ENCODE measurements at places on chromosomes 12 and 14. TPM values are rescaled to one million over a fixed set of nuclear protein-coding genes. Genes with fewer than 3 reads are reported as not detected.

ASCL1 gene
- not detected for total RNA-seq

GRCh38 chr12:100251917-100252316 is 15.0 kb downstream of the DEPDC4 start:
- H3K27ac ChIP-seq: no peak overlapping the region
- H3K4me3 ChIP-seq: no peak overlapping the region
- H3K36me3 ChIP-seq: no peaks in the 10 kb centered on the region
- peaks cover 8% of the 10 kb centered on the region for H3K4me1 ChIP-seq
- no peak for DNase-seq

DNA sequence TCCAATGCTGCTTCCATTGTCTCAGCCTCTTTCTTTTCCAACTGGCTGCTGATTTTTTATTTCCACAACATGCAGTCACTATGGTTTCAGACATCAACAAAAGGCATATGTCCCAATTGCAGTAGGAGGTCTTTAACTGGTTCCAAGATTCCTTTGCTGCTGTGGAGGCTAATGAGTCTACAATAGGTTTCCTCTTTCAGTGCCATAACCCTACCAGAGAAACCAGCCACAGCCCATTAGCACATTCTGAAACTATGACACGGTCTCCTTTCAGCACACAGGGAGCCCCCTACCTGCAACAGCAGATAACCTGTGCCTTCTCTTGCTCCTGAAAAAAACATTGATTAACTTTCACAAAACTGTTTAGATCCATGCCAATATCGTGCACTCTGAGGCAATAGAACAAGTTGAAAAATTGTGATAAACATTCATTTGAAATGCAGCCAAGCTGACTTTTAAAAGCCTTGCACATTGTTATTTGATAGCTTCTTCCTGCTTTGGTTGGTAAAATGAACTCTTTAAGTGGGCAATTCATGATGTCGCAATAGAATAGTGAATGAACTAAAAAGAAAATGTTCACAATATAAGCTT is 32.4 kb downstream of the PLEKHG7 start:
- H3K36me3 ChIP-seq: peaks cover 3% of the 10 kb centered on the region
- no peak for DNase-seq
- H3K4me1 ChIP-seq: peaks cover 11% of the 10 kb centered on the region
- H3K27me3 ChIP-seq: no peaks in the 10 kb centered on the region
- H3K4me3 ChIP-seq: no peak overlapping the region

DNA sequence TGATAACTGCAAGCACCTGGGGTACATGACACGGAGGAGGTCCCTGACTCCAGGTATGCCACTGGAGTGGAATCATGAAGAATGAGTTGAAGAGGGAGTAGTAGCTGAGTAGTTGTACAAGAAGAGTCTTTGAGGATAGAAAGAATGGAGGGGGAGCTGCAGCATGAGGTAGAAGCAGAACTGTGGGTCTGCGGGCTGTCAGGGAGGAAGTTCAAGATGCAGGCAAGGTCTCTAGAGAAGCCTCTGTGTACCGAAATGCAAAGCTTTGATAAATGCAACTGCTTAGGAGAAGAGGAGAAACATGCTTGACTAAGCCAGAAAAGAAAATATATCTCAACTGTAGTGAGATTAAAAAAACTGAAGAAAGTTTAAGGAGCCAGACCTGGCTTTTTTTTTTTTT is 91.5 kb downstream of the CPNE8 start:
- no peaks in the 10 kb centered on the region for H3K27me3 ChIP-seq
- H3K36me3 ChIP-seq: peaks cover 9% of the 10 kb centered on the region
- H3K4me3 ChIP-seq: no peak overlapping the region
- DNase-seq: no peak
- H3K27ac ChIP-seq: no peak overlapping the region

- peaks cover 5% of the 10 kb centered on the region for H3K36me3 ChIP-seq
- DNase-seq: no peak
- H3K27ac ChIP-seq: no peak overlapping the region
- H3K27me3 ChIP-seq: no peaks in the 10 kb centered on the region
- no peaks in the 10 kb centered on the region for H3K4me1 ChIP-seq
- H3K4me3 ChIP-seq: no peak overlapping the region
These were observed 36.3 kb downstream of the PPP2R5C start for GRCh38 chr14:101797856-101798255.

DNA sequence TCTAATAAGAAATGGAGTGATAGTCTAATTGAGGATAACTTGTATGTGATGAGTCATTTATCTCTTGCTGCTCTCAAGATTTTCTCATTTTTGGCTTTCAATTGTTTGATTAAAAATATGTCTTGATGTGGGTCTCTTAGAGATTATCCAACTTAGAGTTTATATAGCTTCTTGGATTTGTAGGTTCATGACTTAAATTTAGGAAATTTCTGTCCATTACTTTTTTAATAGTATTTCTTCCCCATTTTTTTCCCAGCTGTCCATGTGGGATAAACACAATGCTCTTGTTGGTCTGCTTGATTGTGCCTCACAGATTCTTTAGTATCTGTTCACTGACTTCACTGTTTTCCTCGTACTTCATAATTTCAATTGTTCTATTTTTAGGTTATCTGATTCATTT is 7.5 kb downstream of the OR6C65 start:
- no peak overlapping the region for H3K4me3 ChIP-seq
- DNase-seq: no peak
- H3K27ac ChIP-seq: no peak overlapping the region
- peaks cover 8% of the 10 kb centered on the region for H3K27me3 ChIP-seq

DNA sequence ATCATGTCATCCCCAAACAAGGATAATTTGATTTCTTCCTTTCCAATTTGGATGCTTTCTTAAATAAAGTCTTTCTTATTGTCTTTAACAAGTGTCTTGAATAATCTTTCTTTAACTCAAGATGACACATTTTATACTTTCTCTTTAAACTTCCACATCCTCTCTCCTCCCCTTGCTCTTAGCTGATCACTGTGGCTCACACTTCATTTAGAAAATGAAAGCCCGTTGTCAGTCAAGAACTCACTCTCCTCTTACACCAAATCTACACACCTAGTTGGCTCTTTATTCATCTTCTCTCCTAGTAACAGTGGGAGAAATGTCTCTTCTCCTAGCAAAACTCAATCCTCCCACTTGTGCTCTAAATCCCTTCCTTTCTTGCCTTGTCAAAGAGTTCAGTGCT is 10.4 kb upstream of the RMST start:
- no peak for DNase-seq
- H3K4me1 ChIP-seq: no peaks in the 10 kb centered on the region
- no peaks in the 10 kb centered on the region for H3K36me3 ChIP-seq
- no peak overlapping the region for H3K27ac ChIP-seq
- H3K4me3 ChIP-seq: no peak overlapping the region

DNA sequence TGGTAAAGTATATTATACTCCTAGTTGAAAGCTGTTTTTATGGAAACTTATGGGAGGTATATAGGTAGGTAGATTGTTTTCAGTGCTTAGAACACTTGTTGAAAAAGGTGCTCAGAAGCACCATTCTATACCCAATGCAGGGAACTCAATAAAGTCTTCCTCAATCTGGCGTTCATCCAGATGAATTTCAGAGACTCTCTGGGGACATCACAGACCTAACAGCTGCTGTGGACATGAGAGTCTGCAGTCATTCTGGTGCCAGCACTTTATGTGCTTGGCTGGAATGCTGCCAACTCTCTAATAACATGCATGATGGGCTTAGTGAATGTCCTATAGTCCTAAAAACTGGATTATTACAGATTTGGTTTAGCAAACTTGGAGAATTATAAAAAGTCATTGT is 115.9 kb downstream of the NTN4 start:
- H3K4me3 ChIP-seq: no peak overlapping the region
- H3K27ac ChIP-seq: peak overlapping the region; percentile 63
- H3K4me1 ChIP-seq: peaks cover 22% of the 10 kb centered on the region
- DNase-seq: no peak
- H3K36me3 ChIP-seq: peaks cover 32% of the 10 kb centered on the region
- no peaks in the 10 kb centered on the region for H3K27me3 ChIP-seq

GRCh38 chr12:22505826-22506225 is 38.5 kb downstream of the C2CD5 start:
- H3K27me3 ChIP-seq: no peaks in the 10 kb centered on the region
- no peak overlapping the region for H3K27ac ChIP-seq
- H3K36me3 ChIP-seq: peaks cover 16% of the 10 kb centered on the region
- H3K4me1 ChIP-seq: no peaks in the 10 kb centered on the region
- no peak for DNase-seq

Data from chondrocyte (in vitro differentiated cells).